ENCODE measurements at places on chromosomes 2 and 18.
A peak's percentile ranks its signal among the peaks of the same experiment; 100 is the strongest.

DNA sequence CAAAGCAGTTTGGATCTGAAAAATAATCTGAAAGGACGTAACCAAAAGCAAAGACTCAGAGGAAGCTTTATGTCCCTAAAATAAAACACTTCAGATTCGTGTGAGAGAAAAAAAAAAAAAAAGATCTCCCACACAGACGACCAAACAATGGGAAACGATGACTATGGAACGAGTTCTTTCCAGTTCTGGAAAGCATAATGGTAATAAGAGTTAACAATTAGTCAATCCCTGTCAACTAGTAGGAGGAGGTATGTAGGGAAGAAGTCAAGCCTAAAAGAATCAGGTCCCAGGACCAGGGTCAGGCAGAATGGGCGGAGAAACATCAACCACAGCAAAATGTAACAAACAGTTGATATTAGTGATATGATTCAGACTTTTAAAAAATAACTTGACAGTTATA, 170.3 kb upstream of the SETBP1 start:
- DNase-seq, result no peak

DNA sequence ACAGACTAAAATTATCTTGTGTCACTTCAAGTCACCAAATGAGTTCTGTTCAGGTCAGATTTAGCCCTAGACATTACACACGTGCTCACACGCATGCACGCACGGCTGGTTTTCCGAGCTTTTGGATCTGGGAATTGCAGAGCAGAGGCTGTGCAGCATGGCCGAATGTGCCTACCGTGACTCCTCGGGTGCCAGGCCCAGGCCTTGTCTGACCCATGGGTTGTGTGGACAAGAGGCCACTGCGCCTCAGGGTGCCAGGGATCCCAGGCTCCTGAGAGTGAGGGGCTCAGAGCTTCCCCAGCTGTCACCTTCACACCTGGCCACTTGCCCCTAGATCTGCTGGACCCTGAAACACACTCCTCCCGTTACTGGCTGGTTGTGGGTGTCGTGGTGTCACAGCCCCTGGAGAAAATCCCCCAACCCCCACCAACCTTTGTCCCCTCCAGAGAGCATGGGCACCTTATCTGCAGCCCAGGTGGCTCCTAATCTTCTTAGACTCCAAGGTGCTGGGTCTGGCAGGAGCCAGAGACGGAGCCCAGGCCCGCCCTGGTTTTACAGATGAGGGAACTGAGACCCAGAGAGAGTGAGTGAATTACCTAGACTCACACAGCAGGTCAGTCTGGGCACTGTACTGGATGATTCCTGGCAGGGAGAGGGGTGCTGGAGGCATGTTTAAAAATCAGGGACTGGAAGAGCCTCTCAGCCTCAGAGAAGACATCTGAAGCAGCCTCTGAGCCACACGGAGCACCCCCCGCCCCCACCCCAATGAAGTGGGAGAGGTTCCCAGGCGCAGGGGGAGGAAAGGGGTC, 56.8 kb downstream of the ATOH8 start:
- DNase-seq, result no peak

DNA sequence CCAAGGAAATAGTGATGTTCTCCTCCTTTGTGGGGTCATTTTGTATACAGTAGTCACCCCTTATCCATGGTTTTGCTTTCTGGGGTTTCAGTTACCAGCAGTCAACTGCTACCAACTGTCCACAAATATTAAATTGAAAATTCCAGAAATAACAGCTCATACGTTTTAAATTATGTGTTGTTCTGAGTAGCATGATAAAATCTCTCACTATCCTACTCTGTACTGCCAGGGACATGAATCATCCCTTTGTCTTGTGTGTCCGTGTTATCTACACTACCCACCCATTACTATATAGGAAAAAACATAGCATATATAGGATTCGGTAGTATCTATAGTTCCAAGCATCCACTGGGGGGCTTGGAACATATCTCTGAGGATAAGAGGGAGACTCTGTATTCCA, 120.9 kb upstream of the DCC start:
- DNase-seq, result no peak

DNA sequence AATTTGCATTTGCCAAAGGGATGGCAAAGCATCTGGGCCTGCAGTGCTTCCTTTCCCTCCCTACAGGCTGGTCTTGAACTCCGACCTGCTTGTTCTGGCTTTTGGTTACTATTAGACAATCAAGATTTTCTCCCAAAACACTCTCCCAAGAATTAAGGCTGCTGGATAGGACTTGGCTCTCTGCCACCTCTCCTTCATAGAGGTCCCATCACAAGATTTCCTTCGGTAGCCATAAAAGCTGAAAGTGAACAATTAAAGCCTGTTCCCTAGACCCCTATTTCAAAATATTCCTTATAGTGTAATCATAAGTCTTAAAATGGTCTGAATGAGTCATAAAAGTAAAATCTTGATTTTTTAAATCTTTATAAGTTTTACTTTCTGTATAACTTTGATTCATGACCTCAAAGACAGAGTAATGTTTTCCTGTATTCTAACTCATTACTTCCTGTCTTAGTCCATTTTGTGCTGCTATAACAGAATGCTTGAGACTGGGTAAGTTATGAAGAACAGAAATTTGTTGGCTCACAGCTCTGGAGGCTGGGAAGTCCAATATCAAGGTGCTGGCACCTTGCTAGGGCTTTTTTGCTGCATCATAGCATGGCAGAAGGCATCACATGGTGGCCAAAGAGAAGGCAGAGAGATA, 37.8 kb upstream of the TNP1 start:
- no peak for DNase-seq

DNA sequence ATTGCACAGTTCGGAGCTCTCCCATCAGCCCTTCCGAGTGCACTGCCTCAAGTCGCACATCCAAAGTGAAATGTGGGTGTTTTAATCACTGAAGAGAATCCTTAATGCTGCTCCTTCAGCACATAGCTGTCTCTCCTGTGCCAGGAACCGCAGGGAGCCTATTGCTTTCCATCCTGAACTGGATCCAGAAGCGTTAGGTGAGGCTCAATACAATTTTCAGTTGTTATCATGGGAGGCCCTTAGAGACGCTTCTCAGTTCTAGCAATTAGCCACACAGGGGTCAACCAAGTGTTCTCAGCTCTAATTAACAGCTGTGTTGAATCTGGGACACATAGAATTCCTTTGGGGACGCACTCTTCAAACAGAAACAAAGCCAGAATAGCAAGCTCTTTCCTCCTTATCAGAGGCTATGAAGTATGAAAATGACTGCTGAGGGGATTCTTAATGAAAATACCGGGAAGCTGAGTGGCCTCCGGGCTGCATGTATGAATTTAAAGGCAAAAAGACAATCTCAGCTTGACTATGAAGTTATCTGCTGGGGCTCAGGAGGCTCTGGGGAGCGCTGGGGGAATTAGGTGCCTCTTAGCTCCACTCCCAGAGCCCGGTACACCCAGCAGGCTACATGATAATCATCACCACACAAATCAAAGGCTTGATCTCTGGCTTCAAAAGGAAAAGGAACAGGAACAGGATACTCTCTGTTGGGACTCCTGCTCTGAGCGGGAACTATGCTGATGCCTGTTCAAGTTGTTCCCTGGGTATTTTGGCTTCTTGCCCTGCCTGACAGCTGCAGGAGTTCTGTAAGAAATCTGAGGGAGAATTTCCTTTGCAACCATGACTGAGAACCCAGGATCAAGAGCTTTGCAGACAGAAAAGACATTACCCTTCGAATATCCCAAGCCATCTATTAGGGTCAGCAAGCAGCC, 55.4 kb upstream of the NCOA1 start:
- no peak for DNase-seq

GRCh38 chr18:55221622-55222021, 262.4 kb upstream of the CCDC68 start:
- DNase-seq, result no peak

- DNase-seq, result no peak
Measured at GRCh38 chr2:133780099-133780996, 212.1 kb upstream of the NCKAP5 start.

GRCh38 chr2:177530561-177530960, 138.0 kb downstream of the AGPS start:
- DNase-seq, result no peak

- peak; percentile 82 for DNase-seq
Measured at GRCh38 chr2:98731041-98731893, at the start of gene MGAT4A. TSS of gene MGAT4A (minus strand) at chr2:98731132. CDS start at chr2:98726332, 4,800 bp downstream.

GRCh38 chr2:142020368-142020767, 110.4 kb downstream of the LRP1B start:
- no peak for DNase-seq

DNA sequence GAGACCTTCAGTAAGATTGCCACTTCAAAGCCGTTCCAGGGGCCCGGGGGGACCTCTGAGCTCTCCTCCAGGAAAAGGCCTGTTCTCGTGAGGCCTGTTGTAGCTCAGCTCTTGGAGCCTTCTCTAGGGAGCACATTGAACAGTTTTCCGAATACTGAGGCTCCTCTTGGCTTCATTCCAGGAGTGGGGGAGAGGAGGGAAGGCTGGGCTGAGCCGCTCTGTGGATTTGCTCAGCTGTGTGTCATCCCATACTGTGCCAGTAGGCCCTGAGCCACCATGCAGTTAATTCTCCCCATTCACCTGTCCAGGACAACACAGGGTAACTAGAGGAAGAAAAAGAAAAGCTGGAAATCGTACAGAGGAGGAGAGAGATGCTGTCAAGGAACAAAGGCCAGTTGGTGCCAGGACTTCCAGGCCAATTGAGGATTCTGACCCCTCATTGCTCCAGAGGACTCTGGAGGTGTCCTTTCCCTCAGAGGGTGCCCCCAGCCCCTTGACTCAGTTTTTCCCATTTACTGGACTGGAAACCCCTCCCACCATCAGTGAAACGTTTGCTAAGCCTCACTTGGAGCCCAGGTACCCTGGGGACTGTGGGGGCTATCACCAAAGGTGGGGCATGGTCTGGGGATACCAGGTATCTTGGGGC, 41.4 kb downstream of the HS1BP3 start:
- no peak for DNase-seq

DNA sequence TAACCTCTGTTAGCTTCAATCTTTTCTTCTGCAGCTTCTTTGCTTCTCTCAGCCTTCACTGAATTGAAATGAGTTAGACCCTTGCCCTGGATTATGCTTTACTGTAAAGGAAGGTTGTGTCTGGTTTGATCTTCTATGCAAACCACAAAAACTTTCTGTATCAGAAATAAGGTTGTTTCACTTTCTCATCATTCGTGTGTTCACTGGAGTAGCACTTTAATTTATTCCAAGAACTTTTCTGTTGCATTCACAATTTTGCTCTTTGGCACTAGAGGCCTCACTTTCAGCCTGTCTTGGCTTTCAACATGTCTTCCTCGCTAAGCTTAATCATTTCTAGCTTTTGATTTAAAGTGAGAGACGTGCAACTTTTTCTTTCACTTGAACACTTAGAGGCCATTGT, 365.3 kb downstream of the TDRD15 start:
- no peak for DNase-seq

GRCh38 chr2:165818920-165819319, 24.9 kb upstream of the GALNT3 start:
- no peak for DNase-seq

- DNase-seq, result no peak
Measured at GRCh38 chr18:35463827-35464226, 33.9 kb downstream of the INO80C start.

DNA sequence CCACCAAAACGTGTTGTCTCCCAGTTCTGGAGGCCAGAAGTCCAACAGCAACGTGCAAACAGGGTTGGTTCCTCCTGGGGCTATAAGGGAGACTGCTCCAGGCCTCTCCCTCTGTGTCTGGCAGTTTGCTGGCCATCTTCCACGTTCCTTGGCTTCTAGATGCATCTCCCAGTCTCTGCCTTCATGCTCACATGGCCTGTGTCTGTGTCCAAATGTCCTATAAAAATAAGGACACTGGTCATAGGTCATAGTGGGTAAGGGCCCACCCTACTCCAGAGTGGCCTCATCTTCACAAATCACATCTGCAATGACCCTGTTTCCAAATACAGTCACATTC, 69.4 kb upstream of the TAF1B start:
- DNase-seq, result no peak

GRCh38 chr2:217387776-217388387, 528.0 kb upstream of the TNP1 start:
- no peak for DNase-seq

- DNase-seq, result no peak
Measured at GRCh38 chr2:99140056-99140859, 1.2 kb upstream of the C2orf15 start.

DNA sequence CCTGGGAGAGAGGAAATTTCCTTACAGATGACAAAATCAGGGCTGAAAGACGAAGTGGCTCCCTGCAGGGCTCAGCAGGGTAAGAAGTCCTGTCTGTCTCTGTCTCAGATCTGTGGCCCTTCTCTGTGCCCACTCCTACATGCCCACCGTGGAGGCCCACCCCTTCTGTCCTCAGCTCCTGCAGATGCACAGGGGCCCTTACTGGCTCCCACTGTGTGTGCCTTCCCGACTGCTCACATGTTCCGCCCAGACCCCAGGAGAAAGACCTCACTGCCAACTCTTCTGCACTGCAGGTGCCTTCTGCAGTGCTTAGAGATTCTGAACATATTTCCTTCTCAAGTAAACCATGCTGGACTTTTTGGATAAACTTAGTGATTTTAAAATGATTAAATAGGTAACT, 1.9 kb upstream of the KCNS3 start:
- DNase-seq, result no peak

DNA sequence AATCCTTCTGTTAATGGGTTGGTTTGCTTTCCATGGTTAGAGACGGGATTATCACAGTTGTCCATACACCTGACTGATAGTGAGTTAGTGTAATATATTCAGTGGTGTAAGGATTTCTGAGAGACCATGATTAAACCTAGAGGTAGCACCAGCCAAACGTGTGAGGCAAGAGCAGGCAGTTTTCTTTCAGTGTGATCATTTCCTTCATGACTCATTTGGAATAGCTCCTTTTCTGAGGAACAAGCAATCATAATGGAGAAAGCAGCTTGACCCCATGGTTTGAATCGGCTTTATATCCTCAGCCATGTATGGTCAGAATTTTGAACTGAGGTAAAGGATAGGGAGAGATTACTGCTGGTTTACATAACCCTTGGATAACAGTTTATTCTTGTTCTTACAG, 2.9 kb downstream of the MXD1 start:
- no peak for DNase-seq

GRCh38 chr2:216504376-216504762, 5.7 kb downstream of the RPL37A start:
- DNase-seq, result no peak

GRCh38 chr2:8677646-8678592, 3.9 kb upstream of the ID2 start:
- DNase-seq, result no peak

GRCh38 chr2:21263622-21264021, 139.9 kb downstream of the TDRD15 start:
- DNase-seq, result no peak

DNA sequence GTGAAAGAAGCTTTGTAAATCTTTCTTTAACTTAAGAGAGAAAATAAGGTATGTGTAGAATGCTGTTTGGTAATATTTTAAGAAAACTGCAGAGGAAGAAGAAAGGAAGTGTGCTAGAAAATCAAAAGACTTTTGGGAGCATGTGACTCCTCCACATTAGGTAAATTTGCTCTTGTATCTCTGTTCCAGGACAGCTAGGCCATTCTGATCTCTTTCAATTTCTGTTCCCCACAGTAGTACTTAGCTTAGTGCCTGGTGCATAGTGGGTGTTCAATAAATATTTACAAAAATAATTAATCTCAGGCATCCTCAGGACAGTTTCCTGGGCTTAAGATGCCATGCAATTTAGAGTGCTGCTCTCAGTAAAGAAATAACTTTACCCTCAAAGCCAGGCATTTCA, 105.0 kb downstream of the GPD2 start:
- DNase-seq, result no peak

GRCh38 chr18:80192653-80193385, 54.5 kb downstream of the PARD6G start:
- no peak for DNase-seq
